ENCODE measurements at places on chromosomes 2 and 18.

DNA sequence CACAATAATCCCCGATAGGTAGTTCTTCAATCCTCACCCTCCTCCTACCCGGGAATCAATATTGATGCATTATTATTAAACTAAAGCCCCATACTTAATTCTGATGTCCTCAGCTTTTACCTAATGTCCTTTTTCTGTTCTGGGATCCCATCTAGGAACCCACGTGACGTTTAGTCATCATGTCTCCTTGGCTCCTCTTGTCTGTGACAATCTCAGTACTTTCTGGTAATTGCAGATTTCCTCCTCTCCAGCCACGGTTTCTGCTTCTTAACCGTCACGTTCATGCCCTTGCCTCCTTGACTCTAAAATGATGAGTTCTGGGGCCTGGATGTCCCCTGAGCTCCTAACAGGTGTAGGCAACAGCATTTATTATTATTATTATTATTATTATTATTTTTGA lies 2.9 kb upstream of the DGKD start:
- DNase-seq: no peak

DNA sequence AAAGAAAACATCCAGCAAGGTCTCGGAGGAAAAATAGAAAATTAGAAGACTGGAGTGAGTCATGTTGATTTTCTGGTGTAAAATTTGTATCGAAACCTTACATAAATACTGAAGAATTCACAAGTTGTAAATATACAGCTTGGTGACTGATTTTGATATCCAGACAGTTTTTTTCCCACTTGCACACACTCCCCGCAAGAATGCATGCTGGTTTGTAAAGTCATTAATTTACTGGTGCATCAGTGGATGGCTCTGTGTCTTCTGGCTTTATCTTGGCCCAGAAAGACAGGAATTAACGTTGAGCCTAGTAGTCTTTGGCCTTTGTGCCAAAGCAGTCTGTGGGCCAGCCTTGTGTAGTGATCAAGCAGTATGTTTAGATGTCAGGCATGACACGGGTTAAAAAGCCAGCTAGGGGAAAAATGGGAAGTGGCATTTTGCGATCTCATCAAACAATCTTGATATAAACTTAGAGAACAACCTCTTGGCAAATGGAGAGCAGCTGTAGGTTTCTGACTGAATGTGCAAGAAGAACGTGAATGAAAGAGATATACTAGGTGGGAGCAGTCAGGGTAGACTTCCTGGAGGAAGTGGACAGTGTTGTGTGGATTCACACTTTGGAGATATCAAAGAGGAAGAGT lies 22.7 kb upstream of the CASP8 start:
- no peak for DNase-seq

DNA sequence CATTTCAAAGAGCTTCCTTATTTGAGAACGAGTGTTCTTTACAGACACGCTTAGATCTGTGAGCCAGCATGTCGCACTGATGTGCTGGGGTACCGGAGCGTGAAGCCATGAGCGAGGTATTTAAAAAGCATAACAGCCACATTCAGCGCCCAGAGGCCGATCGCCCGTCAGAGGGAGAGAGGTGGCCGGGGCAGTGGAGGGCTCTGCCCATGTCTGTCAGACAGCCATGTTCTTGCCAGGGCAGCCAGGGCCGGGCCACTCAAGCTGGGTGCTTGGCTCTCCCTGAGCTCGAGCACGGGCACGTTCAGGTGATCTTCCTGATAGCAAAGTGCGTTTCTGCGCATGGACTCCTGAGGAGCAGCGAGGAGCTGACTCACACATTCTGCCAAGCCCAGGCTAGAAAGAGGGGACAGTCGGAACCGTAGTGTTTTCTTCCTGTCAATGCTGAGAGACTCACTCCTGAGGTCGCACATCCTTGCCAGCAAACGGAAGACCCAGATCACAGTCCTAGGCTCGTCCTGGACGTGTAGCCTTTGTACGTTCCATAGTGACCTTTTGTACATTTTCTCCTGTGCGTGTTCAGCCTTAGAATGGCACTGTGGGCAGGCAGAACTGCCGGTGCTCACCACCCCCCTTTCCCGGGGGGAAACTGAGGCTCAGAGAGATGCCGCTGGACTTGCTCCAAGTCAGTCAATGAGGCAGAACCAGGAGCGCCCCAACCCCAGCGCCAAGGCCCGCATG lies 100.7 kb downstream of the NFATC1 start:
- no peak for DNase-seq

GRCh38 chr2:136234261-136234660 lies 116.3 kb upstream of the CXCR4 start:
- no peak for DNase-seq

- no peak for DNase-seq
Observed at GRCh38 chr2:223820549-223820948, 16.8 kb downstream of the AP1S3 start.

- no peak for DNase-seq
Observed at GRCh38 chr2:158943973-158944372, 24.5 kb upstream of the TANC1 start.

GRCh38 chr2:233572468-233572867 lies 5.9 kb upstream of the USP40 start:
- peak; percentile 1 for DNase-seq

GRCh38 chr2:106038601-106039375 lies 155.3 kb downstream of the UXS1 start:
- DNase-seq: peak; percentile 53

DNA sequence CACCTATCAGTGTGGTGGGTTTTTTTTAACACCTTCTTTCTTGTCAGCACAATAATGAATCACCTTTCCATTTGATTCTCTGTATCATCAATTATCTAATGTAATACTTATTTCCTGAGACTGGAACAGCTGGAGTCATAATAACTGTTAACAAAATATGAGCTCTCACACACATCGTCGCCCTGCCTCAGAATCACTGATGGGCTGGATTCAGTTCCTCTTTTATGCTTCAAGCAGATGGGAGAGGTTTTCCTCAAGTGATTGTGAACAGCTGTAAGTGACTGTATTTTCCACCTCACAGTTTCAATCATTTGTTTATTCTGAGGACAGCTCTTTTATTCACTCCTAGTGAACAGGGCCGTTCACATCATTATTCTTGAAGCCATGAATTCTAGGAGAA lies 330.2 kb downstream of the DSC3 start:
- no peak for DNase-seq

DNA sequence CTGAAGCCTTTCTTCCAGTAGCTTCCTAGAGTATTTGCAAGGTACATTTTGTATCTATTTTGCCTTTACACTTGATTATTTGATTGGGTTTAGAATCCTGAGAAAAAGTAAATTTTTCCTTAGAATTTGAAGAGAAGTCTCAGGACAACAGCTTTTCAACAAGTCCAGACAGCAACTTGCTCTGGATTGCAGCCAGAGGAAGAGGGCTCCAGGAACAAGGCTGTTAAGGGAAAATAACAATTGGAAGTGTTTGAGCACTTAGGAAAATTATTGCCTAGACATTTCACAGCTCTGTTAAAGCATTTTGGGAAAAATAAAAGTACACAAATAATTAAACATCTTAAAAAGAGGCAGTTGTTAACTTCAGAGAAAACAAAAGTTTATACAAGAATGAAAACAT lies 58.3 kb upstream of the RAPGEF4 start:
- DNase-seq: peak; percentile 51

DNA sequence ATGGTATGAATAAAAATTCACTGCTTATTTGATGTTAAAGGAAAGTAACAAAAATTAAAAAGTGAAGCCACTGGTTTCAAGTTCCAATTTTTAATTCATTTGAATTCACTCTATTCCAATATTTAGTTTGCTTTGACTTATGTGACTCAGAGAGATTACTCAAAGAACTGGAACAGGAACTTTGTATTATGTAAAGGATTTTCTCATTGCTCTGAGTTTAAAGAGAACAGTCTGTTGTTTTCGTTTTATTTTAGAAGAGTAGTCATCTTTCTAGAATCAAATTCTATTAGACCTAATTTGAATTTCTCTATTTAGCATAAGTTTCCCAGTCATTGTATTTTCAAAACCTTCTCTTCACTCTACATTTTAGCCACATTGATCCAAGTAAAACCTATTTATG lies 300.1 kb upstream of the SLC8A1 start:
- DNase-seq: no peak

GRCh38 chr2:70668911-70669310 lies 99.1 kb downstream of the ADD2 start:
- no peak for DNase-seq

DNA sequence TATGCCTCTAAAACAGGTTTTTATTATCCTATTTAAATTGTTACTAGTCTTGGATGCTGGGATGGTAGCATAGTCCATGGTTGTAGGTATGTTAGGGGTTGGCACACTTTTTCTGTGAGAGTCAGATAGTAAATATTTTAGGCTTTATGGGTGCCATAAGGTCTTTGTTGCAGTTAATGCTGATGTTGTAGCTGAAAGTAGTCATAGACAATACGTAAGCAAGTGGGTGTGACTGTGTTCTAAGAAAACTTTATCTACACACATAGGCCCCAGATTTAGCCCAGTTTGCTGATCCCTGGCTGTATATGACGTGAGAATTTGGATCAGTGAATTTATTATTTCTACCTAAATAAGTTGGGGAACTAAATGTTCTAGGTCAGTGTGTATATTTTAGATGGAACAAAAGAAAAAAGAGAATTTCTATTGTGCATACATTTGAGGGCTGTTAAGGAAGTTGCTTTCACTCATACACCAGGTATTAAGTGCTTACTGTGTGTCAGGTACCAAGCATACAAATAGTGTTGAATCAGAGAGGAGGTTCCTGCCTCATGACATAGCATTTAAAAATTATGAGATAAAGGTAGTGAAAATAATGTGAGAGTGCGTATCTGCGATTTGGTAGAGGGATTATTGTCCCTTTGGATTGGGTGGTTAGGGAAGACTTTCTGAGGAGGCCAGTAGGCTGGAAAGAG lies 39.4 kb downstream of the AGFG1 start:
- DNase-seq: no peak

- DNase-seq: no peak
Observed at GRCh38 chr2:205171261-205171940, 510.9 kb upstream of the NRP2 start.

GRCh38 chr2:204505946-204506345 lies 39.3 kb upstream of the PARD3B start:
- DNase-seq: no peak

DNA sequence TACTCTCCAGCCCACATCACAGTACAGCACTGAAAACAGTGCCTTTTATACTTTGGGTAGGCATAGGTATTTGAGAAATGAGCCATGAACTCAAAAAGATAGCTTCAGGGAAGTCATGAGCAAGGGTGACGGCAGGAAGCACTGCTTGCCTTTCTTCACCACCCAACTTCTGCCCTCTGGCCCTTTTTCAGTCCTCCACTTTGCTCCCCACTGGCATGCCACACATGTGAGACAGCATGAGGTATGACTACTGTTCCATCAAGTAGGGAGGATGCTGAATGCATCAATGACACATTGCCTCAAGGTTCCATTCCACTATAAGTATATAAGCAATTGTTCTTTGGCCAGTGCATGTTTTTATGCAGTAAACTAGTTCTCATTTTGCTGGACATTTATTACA lies 373.0 kb downstream of the NRXN1 start:
- DNase-seq: peak; percentile 75

DNA sequence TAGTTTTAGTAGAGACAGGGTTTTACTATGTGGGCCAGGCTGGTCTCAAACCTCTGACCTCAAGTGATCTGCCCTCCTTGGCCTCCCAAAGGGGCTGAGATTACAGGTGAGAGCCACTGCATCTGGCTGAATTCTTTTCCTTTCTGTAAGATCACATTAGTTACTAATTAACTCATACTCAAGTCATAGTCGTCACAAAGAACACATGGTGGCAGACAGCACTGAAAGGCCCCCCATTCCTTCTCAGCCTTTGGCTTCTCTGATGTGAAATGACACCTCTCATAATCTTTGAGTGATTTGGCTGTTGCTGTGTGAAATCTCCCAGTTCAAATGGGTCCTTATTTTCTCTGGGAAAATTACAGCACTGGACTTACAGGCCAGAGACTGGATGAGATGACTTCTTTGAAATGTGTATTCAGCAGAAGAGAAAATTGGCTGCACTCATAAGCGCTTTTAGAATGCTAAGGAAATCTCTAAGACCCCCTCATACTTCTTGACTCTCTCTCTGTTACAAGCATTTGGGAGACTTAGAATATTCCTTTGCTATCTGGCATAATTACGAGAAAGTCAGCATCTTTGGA lies 764.8 kb downstream of the RNF144A start:
- no peak for DNase-seq

- no peak for DNase-seq
Observed at GRCh38 chr2:74864728-74865722, 31.1 kb downstream of the HK2 start.

DNA sequence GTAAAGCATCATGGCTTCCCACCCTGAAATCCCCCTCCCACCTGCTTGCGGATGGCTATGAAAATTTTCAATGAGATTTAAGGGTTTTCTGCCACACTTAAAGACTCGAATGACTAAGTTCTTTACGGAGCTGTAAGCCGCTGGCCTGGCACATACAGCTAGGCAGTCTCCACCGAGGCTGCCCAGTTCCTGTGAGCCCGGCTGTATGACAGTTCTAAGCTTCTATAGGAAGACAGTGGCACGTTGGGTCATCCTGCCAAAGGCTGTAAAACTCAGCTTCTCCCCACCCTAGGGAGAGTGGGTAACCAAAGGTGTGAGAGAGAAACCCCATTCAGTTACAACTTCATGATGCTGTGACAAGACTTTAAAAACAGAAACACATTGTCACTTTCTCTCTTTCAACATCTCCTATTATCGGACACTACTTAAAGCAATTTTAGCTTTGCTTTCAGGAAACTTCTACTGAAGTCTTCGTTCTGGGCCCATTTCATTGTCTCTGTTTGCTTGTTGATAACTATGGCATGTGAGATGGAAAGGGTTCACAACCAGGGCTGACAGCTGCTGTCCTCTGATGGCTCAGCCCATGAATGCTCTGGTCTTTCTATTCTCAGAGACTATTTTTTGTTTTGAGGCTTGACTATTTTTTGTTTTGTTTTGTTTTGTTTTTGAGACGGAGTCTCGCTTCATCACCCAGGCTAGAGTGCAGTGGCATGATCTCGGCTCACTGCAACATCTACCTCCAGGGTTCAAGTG lies 7.1 kb downstream of the CASP8 start:
- no peak for DNase-seq

- DNase-seq: no peak
Observed at GRCh38 chr2:223604231-223604630, 2.1 kb upstream of the SCG2 start.

GRCh38 chr2:70369082-70369481 lies 67.2 kb upstream of the FAM136A start:
- DNase-seq: no peak

DNA sequence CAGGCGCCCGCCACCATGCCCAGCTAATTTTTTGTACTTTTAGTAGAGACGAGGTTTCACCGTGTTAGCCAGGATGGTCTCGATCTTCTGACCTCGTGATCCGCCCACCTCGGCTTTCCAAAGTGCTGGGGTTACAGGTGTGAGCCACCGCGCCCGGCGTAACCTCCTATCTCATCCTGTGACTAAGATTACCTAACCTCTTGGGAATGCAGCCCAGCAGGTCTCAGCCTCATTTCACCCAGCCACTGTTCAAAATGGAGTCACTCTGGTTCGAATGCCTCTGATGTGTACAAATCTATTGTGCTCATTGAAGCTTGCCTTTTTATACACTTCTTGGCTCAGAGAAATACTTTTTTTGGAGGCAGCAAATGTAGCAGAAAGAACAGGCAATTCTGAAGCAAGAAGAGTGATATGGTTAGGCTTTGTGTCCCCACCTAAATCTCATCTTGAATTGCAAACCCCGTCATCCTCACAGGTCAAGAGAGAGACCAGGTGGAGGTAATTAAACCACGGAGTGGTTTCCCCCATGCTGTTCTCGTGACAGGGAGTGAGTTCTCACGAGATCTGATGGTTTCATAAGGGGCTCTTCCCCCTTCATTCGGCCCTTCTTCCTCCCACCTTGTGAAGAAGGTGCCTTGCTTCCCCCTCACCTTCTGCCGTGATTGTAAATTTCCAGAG lies 60.6 kb downstream of the SLC4A3 start:
- no peak for DNase-seq

Measured in NCI-H69 (cell line).